CD4-positive, CD25-positive, alpha-beta regulatory T cell (primary cell): ENCODE measurements at places on chromosomes 5 and 9.
A peak's percentile ranks its signal among the peaks of the same experiment; 100 is the strongest.

GRCh38 chr5:106894964-106895363 is 775.8 kb downstream of the EFNA5 start:
- H3K36me3 ChIP-seq: no peaks in the 10 kb centered on the region
- no peak overlapping the region for H3K27ac ChIP-seq
- H3K27me3 ChIP-seq: no peaks in the 10 kb centered on the region
- H3K4me1 ChIP-seq: no peaks in the 10 kb centered on the region
- no peak for DNase-seq

GRCh38 chr9:135186248-135187164 is 99.0 kb downstream of the OLFM1 start:
- H3K4me3 ChIP-seq: no peak overlapping the region
- DNase-seq: no peak
- H3K4me1 ChIP-seq: no peaks in the 10 kb centered on the region
- no peak overlapping the region for H3K27ac ChIP-seq

DNA sequence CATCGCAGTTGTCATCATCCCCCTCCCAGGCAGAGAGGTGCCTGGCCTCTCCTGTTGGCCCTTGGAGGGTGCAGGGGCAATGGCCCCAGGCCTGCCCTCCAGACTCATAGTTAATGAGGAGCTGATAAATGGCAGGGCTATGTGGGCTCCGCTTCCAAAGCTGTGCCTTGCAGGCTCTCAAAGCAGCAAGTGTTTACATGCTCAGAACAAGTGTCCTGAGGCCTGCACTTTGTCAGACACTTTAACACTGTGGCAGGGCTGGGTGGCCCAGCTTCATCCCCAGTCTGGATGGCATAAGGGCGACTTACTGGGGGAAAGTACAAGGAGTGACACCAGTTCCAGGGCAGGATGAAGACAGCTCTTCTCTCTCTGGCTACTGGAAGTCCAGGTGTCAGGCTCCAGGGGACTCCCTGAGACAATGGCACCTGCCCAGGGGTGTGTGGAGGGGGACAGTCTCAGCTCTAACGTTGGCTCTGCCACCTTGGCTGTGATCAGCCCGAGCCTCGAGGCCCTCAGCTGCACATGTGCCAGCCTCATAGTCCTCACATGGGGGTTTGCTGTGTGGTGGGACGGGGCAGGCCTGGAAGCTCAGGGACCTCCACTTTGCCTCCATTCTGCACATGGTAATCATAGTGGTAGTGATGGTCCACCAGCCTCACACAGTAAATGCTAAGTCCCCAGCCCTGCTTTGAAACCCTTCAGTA is 153.4 kb downstream of the BARX1 start:
- no peak overlapping the region for H3K4me3 ChIP-seq
- no peaks in the 10 kb centered on the region for H3K36me3 ChIP-seq
- no peaks in the 10 kb centered on the region for H3K27me3 ChIP-seq
- H3K27ac ChIP-seq: no peak overlapping the region
- H3K4me1 ChIP-seq: no peaks in the 10 kb centered on the region

GRCh38 chr5:172766287-172767108 is 4.5 kb downstream of the DUSP1 start:
- no peak for DNase-seq
- H3K36me3 ChIP-seq: peaks cover 25% of the 10 kb centered on the region
- H3K27ac ChIP-seq: peak overlapping the region; percentile 100
- peaks cover 54% of the 10 kb centered on the region for H3K4me1 ChIP-seq
- H3K27me3 ChIP-seq: no peaks in the 10 kb centered on the region
- peak overlapping the region; percentile 68 for H3K4me3 ChIP-seq

- no peaks in the 10 kb centered on the region for H3K36me3 ChIP-seq
- H3K27me3 ChIP-seq: no peaks in the 10 kb centered on the region
- H3K27ac ChIP-seq: no peak overlapping the region
- DNase-seq: no peak
- H3K4me3 ChIP-seq: no peak overlapping the region
Observed at GRCh38 chr9:24832307-24832706, 286.6 kb upstream of the IZUMO3 start.

- no peak overlapping the region for H3K4me3 ChIP-seq
- H3K27me3 ChIP-seq: no peaks in the 10 kb centered on the region
- H3K4me1 ChIP-seq: no peaks in the 10 kb centered on the region
- H3K27ac ChIP-seq: no peak overlapping the region
- H3K36me3 ChIP-seq: no peaks in the 10 kb centered on the region
Observed at GRCh38 chr5:76926329-76927105, 26.3 kb upstream of the CRHBP start.

- no peak for DNase-seq
- H3K27ac ChIP-seq: no peak overlapping the region
- H3K27me3 ChIP-seq: no peaks in the 10 kb centered on the region
- no peaks in the 10 kb centered on the region for H3K36me3 ChIP-seq
- H3K4me3 ChIP-seq: no peak overlapping the region
Observed at GRCh38 chr5:130545291-130545690, 619.8 kb downstream of the HINT1 start.

DNA sequence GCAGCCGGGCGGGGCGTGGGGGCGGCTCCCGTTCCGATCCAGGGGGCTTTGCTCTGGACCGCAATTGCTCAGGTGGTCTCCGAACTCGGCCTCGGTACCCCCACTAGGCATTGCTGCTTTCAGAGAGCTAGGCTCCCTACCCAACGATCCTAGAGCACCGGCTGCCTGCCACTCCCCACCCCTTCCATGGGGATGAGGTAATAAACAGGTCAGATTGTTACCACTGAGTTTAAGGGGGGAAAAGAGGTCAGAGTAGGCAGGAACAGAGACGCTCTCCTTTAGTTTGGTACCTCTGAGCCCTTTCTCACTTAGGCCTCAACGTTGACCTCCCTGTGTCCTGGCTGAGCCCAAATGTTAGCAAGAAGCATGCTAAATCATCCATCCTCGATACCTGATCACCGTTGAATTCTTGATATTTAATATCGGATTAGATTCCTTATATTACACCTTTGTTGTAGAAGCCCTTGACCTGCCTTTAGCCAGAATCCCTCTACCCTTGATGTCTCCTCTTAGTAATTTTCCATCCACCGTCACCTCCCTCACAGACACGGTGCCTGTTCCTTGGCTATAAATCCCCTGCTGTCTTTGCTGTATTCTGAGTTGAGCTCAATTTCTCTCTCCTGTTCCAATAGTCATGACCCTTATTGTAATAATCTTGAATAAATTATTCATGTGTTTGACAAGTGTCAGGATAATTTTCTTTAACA is 588 bp upstream of the PLPP1 start:
- DNase-seq: no peak
- H3K27me3 ChIP-seq: no peaks in the 10 kb centered on the region
- H3K4me1 ChIP-seq: peaks cover 27% of the 10 kb centered on the region

GRCh38 chr5:112735702-112736101 is 2.0 kb upstream of the APC start:
- no peak overlapping the region for H3K27ac ChIP-seq
- DNase-seq: no peak
- no peaks in the 10 kb centered on the region for H3K36me3 ChIP-seq
- H3K4me3 ChIP-seq: no peak overlapping the region
- no peaks in the 10 kb centered on the region for H3K27me3 ChIP-seq

DNA sequence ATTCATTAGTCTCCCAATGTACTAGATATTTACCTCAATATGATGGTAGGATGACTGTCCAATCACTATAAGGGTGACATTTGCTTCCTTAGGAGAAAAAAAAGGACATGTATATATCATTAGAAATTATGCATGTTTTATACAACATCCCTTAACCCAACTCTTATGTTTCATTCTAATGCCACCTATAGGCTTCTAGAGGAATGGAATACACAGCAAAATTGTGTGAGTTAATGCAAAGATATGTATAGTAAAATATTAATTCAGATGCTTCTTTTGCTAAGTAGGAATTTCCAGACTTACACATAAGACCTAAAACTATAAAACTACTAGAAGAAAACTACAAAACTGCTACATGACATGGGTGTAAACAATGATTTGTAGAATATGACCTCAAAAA is 3.5 kb downstream of the PRXL2C start:
- H3K36me3 ChIP-seq: peaks cover 24% of the 10 kb centered on the region
- H3K4me1 ChIP-seq: peaks cover 14% of the 10 kb centered on the region
- H3K27ac ChIP-seq: no peak overlapping the region
- H3K4me3 ChIP-seq: no peak overlapping the region

DNA sequence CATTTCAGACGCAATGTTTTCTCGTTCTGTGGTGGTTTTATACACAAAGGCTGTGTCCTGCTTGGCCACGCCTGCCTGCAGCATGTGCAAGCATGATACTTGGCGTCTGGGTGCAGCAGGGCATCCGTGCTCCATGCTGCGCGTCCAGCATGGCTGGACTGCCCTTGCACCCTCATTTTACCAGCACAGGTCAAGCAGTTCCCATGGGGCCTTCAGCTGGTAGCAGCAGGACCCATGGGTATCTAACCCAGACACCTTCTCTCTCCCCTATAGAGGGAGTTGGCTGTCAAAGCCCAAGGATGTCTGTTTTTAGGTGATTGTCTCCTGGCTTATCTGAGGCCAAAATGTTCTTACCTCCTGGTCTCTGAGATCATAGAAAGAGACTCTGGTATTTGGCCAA is 158.3 kb upstream of the PITX1 start:
- H3K27ac ChIP-seq: no peak overlapping the region
- peaks cover 6% of the 10 kb centered on the region for H3K4me1 ChIP-seq
- H3K27me3 ChIP-seq: peaks cover 12% of the 10 kb centered on the region
- no peak for DNase-seq

GRCh38 chr5:81980160-81980559 is 8.3 kb downstream of the ATG10 start:
- peaks cover 6% of the 10 kb centered on the region for H3K36me3 ChIP-seq
- DNase-seq: no peak
- no peaks in the 10 kb centered on the region for H3K4me1 ChIP-seq
- H3K27ac ChIP-seq: no peak overlapping the region

GRCh38 chr5:14742498-14742897 is 78.0 kb downstream of the OTULIN start:
- no peak overlapping the region for H3K4me3 ChIP-seq
- H3K27me3 ChIP-seq: no peaks in the 10 kb centered on the region
- H3K4me1 ChIP-seq: no peaks in the 10 kb centered on the region
- peaks cover 85% of the 10 kb centered on the region for H3K36me3 ChIP-seq
